MCF 10A (cell line): ENCODE measurements at places on chromosomes 11 and 22.

GRCh38 chr11:94856443-94856842 lies 88.3 kb downstream of the AMOTL1 start:
- DNase-seq, result no peak

- DNase-seq, result no peak
These were observed 4.4 kb upstream of the P2RX6 start for GRCh38 chr22:21010426-21011113.

GRCh38 chr11:116122697-116123472 lies 618.7 kb upstream of the CADM1 start:
- DNase-seq, result no peak

DNA sequence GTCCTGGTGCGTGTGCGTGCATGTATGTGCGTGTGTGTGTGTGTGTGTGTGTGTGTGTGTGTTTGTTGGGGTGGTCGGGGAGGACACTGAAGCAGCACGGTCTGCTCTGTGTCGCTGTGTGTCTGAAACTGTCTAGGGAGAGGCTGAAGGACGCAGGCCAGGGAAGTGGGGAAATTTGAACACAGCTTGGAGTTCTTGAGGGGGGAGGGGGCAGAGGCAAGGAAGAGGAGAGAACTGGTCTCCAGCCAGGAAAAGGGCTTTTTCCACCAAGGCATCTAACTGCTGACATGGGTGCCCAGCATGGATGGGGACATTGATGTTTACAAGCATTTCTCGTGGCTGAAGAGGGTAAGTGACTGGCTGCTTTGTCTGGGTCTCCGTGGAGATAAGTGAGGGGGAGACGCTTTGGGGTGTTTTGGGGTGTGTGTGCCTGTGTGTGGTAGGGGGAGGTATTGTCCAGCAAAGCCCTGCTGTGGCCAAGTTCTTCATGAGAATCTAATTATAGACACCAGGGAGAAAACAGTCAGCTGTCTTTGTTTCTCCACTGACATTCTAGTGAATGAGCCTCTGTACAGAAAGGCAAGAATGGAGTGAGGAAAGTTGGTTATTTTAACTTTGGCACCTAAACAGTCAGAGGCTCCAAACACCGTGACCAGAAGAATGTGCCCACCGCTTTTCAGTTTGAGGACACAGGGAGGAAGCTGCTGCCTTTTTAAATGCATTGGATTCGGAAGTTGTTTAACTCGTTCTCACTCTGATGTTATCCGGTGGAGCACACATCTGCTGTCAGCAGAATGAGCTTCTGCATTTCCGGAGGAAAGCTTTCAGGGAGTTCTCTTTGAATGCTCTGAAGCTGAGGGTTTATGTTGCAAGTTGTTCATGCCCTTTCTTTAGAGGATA lies 63.7 kb downstream of the PPFIBP2 start:
- DNase-seq, result no peak

GRCh38 chr11:127601578-127601977 lies 601.0 kb upstream of the KIRREL3 start:
- no peak for DNase-seq

DNA sequence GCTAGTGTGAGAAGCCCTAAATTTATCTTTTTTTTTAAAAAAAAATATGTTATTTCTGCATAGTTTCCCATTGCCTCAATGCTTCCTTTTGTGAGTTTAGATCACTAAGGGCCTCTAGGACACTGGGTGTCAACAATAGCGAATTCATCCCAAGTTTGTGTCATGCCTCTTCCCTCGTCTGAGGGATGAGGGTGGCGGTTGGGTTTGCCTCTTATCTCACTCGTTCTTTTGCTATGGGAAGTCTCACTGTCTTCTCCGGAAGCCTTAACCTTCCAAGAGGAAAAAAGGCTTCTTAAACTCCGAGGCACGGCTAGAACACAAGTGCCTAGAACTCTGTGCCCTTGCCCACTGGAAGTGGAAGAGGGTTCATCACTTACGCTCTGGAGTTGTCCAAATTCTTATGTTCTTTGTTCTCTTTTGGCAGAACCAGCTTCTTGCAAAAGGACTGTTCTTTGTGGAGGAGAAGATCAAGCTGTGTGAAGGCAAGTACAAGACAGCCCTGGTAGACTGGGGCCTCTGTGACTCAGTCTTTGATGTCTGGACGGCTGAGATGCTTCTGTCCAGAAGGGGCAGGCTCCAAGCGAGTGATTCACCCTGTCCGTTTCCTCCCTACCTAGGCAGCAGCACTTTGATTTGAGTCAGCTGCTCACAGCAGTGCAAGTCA lies 78.5 kb downstream of the TRAF6 start:
- peak; percentile 90 for DNase-seq

DNA sequence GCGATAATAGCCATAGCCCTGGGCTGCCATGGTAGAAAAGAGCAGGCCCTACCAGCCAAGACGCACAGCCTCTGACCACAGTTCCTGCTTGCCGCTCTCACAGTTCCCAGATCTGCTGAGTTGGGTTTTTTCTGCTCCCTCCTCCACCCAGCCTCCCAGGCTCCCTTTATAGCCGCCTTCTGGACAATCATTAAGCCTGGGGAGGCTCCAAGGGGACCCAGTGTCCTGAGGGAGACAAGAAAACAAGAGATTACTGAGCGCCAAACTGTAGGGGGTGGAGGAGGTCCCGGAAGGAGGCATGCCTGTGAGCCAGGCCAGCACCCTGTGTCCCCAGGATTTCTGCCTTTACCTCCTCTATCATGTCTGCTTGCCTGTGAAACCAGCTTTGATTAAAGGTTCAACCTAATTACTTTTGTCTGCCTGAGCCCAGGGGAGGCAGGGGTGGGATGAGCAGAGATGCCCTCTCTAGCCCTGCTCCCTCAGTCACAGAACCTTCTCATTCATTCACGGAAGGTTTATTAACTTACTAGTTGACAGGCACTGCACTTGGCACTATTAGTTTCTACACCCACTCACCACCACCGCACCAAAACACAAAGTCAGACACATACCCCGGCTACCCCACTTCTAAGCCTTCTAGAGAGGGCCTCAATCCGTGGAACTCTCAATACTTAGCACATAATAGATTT lies 1.2 kb downstream of the SLC37A4 start:
- DNase-seq, result no peak

DNA sequence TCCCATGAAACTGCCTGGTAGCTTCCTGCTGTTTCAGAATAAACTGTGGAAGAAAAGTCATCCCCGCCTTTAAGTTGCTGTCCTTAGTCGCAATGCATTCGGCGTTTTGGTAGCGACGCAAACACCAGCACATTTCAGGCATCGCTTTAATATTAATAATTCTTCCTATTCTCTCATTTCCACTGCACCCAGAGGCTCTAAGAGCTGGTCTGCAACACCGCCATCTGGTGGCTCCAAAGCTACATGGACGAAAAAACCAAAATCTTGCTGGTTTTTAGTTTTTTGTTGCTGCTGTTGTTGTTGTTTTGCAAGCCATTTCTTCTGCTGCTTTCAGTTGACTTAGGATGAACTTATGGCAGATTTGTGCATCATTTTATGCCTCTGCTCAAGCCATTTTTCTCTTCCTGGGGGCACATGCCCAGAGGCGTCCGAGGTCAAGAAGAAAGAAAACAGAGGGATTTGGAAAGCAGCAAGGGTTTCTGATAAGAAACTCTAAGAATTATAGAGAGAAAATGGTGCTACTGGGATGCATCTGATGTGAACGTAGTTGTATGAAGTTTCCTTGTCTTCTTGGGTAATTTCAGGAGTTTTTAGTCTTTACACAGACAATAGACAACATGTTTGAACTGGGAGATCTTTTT lies 345.4 kb upstream of the KIRREL3 start:
- DNase-seq, result peak; percentile 58

DNA sequence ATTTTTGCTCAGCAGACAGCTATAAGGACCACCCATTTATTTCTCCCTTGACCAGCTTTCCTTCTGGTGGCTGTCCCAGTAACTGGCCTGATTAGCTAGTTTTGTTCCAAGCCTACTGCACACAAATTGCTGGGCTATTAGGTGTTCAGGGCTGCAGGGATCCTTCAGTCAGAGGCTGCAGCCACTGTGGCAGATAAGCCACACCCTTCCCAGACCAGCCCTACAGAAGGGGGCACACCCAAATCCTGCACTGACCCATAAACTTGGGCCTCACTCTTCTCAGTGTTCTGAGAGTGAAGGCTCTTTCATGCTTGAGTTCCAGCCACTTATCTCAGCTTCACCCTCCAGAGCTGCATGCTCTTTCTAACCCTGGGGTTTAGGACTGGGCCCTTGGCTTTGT lies 200.0 kb downstream of the AASDHPPT start:
- DNase-seq, result no peak

DNA sequence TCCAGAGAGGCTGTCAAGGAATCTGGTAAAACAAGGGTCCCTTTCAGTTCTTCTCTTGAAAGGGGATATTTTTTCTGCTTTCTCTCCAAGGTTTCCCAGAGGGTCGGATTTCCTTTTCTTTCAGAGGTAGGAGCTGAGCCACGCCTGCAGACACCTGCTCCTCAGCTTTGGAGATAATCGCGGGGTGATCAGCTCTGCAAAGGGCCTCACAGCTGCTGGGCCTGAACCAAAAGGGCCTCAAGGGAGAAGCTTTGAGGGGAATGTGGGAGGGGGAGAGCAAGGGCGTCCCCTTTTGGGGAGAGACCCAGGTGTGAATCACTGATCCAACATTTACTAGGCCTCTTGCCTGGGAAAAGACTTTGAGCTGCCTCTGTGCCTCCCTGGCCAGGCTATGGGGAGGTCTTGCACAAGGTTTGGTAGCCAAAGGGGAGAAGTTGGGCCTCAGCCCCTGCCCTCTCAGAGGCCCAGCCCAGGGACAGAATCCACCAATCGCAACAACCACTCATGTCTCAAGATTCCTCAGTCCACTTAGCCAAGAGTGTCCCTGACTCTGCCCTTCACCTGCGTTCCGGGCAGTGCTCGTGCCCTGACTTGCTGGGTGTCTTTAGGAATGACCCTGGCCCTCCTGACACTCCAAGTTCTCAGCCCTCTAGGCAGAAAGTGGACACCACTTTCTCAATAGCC lies 14.0 kb upstream of the TP53I11 start:
- DNase-seq, result peak; percentile 36

DNA sequence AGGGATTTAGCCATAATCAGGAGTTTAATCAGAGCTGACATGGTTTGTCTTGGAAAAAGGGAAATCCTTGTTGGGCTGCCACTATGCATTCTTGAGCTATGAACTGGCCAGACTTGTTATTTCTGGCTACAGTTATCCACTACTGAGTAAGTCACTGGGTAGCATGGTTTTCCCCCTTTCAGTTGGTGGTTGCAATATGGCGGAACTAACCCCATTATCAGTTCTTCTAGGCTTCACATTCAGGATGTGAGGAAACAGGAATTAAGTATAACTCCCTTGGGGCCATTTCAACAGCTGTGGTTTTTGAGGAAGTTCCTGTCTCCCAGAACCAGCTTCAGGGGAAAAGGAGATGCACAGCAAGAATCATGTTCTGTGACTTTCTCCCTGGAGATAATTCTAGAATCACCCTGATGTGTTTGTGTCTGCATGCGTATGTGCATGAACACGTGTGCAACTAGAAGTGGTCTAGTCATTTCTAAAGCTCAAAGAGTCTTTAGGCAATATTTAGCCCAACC lies 103.0 kb upstream of the CD44 start:
- DNase-seq, result peak; percentile 88

- DNase-seq, result no peak
These were observed 1083.1 kb downstream of the LRRC4C start for GRCh38 chr11:40376331-40376730.

DNA sequence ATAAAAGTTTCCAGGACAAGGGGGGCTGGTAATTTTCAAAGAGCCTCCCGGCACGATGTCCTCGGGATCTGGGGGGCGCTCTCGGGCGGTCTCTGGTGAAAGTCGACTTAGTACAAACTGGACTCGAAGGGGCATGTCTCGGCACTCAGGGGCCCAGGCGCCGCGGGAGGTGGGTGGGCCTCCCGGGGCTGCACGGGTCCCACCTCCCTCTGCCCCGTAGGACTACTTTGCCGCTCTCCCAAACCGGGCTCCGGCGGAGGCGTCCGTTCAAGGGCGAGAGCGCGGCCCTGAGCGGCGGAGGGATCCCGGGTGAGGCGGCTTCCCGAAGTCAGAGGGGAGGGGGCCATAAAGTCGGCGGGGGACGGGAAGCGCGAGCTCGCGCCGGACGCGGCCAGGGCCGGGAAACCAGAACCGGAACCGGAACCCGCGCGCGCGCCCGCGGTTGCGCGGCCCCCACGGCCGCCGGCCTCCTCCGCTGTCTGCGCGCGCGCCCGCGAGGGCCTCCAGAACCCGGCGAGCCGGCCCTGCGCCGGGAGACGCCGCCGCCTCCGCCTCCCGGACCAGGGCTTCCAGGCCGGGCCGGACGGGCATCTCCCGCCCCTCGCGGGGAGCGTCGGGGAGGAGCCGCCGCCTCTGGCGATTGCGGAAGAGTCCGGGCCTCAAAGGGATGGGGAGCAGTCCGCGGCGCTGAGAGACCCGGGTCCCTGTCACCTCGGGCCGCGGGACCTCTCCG lies at the start of gene ARHGEF12:
Gene ARHGEF12 (plus strand): TSS at position 506 of the 733 bp plus-strand sequence. CDS start 831 bp downstream, outside the sequence.
- DNase-seq, result peak; percentile 95

GRCh38 chr11:133156986-133157745 lies 375.1 kb downstream of the OPCML start:
- DNase-seq, result no peak

- no peak for DNase-seq
These were observed 1.4 kb downstream of the TMX2 start for GRCh38 chr11:57713835-57714234.

DNA sequence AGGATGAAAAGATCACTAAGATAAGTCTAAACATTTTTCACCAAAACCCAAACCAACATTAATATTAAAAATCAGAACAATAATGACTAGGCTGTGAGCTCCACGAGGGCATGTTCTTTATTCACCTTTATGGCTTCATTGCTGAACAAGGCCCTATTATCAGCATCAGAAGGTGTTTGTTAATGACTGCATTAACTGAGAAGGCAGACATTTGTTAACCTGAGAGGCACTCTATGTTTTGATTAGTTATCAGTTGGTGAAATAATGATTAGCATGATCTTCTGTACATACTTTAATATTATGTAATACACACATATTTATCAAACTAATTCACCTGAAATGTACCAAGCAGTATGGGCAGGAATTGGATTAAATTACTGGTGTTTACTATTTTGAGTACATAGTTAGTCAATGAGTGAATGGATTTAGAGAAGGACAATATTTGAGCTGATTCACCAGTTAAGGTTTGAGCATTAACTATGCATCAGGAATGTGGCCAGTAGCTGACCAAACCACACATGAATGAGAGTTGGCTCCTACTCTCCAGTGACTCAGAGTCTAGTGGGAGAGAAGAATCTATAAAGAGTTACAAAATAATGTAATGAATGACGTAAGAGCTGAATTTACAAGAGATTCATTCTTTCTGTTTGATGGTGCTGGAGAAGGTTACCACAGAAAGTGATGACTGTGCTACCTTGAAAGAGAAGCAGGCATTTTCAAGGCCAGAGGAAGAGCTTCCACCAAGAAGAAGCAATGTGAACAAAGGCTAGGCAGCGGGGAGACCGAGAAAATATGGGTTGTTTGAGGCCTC lies 6.7 kb downstream of the IL18 start:
- DNase-seq, result peak; percentile 98

GRCh38 chr22:46107089-46107664 lies 43.1 kb upstream of the PPARA start:
- DNase-seq, result peak; percentile 71

DNA sequence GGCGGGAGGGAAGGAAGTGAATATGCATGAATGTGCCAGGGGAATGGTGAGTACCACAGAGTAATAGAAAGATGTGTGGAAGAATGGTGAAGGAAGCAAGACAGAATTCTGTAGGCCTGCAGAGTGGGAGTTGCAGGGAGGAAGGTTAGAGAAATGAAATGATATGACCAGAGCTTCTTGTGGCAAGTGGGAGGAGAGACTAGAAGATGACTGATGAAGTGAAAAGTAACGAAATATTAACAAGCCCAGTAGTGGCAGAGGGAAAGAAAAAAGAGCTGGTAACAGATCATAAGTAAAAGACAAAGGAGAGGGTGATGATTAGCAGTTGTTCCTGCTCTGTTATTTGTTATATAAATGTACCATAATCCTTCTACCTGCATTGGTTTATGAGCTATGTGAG lies 1.0 kb upstream of the ALKBH8 start:
- DNase-seq, result no peak
